Mesothelial cell of epicardium (in vitro differentiated cells): ENCODE measurements at places on chromosomes 6 and 20. TPM values are rescaled to one million over a fixed set of nuclear protein-coding genes. Genes with fewer than 3 reads are reported as not detected.
A peak's percentile ranks its signal among the peaks of the same experiment; 100 is the strongest.

The KHDC1L gene
- 0.56 to 0.95 TPM (median 0.58 TPM) in 3 replicates for total RNA-seq

The CLVS2 gene
- total RNA-seq: 0.11 to 0.27 TPM (median 0.24 TPM) in 3 replicates

The TREM1 gene
- total RNA-seq: 0.34 to 0.53 TPM in 2 of 3 replicates, not detected in the other

The ASIP gene
- total RNA-seq: not detected in 3 replicates

The TFAP2D gene
- not detected in 3 replicates for total RNA-seq

The BMP2 gene
- 9.2 to 10.5 TPM (median 9.4 TPM) in 3 replicates for total RNA-seq

The MICB gene
- total RNA-seq: 0.31 TPM in 1 of 3 replicates, not detected in the others

The MUC21 gene
- total RNA-seq: not detected in 3 replicates

DNA sequence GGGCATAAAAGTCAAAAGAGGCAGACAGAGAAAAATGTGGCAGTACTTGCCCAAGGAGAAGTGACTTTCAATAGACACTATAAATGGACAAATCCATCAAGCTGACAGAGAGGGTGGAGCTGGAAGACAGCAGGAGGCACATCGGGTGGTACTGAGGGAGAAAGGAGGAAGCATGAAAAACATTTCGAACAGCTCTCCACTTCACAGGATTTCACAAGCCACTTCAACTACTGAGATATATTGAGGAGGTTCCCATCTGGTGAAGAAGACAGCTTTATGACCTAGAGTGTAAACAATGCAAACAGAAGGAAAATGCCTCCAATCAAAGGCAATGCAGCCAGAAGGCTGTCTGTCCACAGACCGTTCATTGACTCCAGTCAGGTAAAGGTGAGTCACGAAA lies 259.4 kb upstream of the ECI2 start:
- no peak for DNase-seq
- H3K4me3 ChIP-seq: no peak overlapping the region
- H3K27me3 ChIP-seq: no peaks in the 10 kb centered on the region
- H3K4me1 ChIP-seq: peaks cover 3% of the 10 kb centered on the region
- no peaks in the 10 kb centered on the region for H3K36me3 ChIP-seq

GRCh38 chr6:134287859-134288537 lies 29.9 kb downstream of the SGK1 start:
- peaks cover 4% of the 10 kb centered on the region for H3K36me3 ChIP-seq
- no peak for DNase-seq
- peaks cover 29% of the 10 kb centered on the region for H3K4me1 ChIP-seq
- peak overlapping the region; percentile 17 for H3K27ac ChIP-seq

DNA sequence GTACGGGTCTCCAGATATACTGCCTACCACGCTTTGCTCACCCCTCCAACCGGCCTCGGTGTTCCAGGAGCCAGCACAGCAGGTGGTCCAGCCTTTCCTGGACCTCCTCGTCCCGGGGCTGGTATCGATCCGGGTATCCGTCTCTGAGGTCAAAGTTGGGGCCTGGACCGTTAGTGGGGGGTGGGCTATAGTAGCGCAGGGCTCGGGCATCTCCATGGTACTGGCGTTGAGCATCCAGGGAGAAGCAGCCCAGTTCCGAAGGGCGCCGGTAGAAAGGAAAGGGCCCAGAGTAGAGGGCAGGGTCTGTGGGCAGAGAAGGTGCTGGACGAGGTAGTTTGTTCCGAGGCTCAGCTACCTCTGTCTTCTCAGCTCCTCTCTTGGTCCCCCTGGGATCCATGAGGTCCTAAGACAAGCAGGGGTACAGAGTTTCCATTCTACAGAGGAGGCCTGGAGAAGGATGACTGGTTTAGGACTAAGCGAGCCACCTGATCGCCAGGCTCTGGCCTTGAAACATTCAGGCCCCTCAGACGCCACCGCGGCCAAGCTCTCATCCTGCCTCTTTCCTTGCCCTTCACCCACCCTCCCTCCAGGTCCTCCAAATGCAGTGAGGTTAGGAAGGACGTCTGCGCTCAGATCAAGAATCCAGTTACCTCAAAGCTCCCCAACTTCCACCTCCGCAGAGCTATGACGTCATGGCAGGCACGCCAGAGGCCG lies 502 bp downstream of the DXO start:
- H3K4me3 ChIP-seq: peak overlapping the region; percentile 97
- H3K27ac ChIP-seq: peak overlapping the region; percentile 100
- no peak for DNase-seq
- H3K4me1 ChIP-seq: peaks cover 15% of the 10 kb centered on the region
- H3K36me3 ChIP-seq: peaks cover 21% of the 10 kb centered on the region

- H3K27me3 ChIP-seq: no peaks in the 10 kb centered on the region
- H3K4me3 ChIP-seq: no peak overlapping the region
- DNase-seq: no peak
- no peaks in the 10 kb centered on the region for H3K4me1 ChIP-seq
- H3K27ac ChIP-seq: no peak overlapping the region
Measured at GRCh38 chr6:146071781-146072180, 42.9 kb downstream of the GRM1 start.

- no peak overlapping the region for H3K4me3 ChIP-seq
- H3K4me1 ChIP-seq: no peaks in the 10 kb centered on the region
- H3K27ac ChIP-seq: no peak overlapping the region
- H3K27me3 ChIP-seq: peaks cover 22% of the 10 kb centered on the region
Measured at GRCh38 chr6:50804283-50804682, 14.4 kb upstream of the TFAP2B start.

DNA sequence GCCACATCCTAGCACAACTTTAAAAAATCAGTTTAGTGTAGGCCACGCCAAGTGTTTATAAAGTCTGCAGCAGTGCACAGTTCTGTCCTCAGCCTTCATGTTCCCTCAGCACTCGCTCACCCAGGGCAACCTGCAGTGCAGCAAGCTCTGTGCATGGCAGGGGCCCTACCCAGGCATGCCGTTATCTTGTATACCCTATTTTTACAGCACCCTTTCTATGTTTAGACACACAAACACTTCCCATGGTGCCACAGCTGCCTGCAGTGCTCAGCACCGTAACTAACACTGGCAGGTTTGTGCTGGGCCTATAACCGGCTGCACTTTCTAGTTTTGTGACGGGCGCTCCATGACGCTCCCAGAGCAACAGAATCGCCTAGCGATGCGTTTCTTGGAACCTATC lies 43.8 kb downstream of the ZBTB46 start:
- no peaks in the 10 kb centered on the region for H3K36me3 ChIP-seq
- no peaks in the 10 kb centered on the region for H3K27me3 ChIP-seq
- no peak overlapping the region for H3K4me3 ChIP-seq
- H3K27ac ChIP-seq: no peak overlapping the region
- DNase-seq: no peak

DNA sequence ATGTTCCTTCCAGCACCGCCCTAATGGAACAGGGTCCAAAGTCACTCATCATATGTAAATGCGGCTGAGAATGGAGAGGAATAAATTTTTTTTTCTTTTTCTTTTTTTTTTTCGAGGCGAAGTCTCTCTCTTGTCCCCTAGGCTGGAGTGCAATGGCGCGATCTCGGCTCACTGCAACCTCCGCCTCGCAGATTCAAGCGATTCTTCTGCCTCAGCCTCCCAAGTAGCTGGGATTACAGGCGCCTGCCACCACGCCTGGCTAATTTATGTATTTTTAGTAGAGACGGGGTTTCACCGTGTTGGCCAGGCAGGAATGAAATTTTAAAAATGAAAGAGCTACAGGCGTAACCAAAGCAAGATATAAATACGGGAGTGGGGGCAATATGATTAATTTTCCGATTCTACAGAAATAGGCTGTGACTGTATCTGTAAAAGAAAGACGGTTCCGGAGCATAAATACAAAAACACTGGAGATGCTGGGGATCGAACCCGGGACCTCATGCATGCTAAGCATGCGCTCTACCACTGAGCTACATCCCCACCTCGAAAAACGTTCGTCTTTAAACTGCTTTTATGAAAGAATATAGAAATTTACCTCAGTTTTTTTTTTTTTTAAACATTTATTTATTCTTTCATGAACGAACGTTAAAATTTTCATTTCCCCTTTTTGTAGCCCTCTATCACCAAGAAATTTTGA lies 132.2 kb downstream of the GPX5 start:
- H3K4me1 ChIP-seq: peaks cover 8% of the 10 kb centered on the region
- peak overlapping the region; percentile 85 for H3K4me3 ChIP-seq
- peaks cover 19% of the 10 kb centered on the region for H3K27me3 ChIP-seq
- no peaks in the 10 kb centered on the region for H3K36me3 ChIP-seq
- peak; percentile 66 for DNase-seq

GRCh38 chr6:110542311-110543024 lies 66.1 kb upstream of the SLC22A16 start:
- no peaks in the 10 kb centered on the region for H3K36me3 ChIP-seq
- no peak for DNase-seq
- H3K27ac ChIP-seq: peak overlapping the region; percentile 58
- peaks cover 16% of the 10 kb centered on the region for H3K4me1 ChIP-seq
- H3K4me3 ChIP-seq: no peak overlapping the region
- peaks cover 5% of the 10 kb centered on the region for H3K27me3 ChIP-seq

- H3K4me1 ChIP-seq: no peaks in the 10 kb centered on the region
- no peaks in the 10 kb centered on the region for H3K27me3 ChIP-seq
- H3K36me3 ChIP-seq: no peaks in the 10 kb centered on the region
- no peak overlapping the region for H3K4me3 ChIP-seq
- H3K27ac ChIP-seq: no peak overlapping the region
- no peak for DNase-seq
Measured at GRCh38 chr6:131998255-131998982, 47.2 kb upstream of the CCN2 start.
